Right renal pelvis (tissue), 4 donors: ENCODE measurements at places on chromosomes 7 and 10.

DNA sequence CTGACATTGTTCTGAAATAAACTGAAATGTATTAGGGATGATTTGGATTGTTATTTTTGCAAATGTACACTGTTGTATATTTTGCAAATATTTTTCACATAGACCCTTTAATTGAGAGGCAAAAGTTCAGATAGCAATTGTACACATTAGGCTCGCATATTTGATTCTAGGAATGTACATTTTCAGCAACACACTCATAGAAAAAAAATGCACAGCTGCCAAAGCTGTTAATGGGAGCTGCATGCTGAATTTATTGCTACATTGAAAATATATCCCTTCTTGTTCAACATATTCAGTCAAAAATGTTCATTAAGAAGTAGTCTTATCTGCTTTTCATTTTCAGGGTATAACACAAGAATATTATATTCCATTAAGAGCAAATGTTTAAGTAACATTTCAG, 512.9 kb downstream of the ATRNL1 start:
- DNase-seq: no peak

- DNase-seq: no peak
Measured at GRCh38 chr7:20323595-20323994, 7.1 kb upstream of the ITGB8 start.

GRCh38 chr10:72886621-72887020, 6.9 kb upstream of the OIT3 start:
- no peak for DNase-seq

DNA sequence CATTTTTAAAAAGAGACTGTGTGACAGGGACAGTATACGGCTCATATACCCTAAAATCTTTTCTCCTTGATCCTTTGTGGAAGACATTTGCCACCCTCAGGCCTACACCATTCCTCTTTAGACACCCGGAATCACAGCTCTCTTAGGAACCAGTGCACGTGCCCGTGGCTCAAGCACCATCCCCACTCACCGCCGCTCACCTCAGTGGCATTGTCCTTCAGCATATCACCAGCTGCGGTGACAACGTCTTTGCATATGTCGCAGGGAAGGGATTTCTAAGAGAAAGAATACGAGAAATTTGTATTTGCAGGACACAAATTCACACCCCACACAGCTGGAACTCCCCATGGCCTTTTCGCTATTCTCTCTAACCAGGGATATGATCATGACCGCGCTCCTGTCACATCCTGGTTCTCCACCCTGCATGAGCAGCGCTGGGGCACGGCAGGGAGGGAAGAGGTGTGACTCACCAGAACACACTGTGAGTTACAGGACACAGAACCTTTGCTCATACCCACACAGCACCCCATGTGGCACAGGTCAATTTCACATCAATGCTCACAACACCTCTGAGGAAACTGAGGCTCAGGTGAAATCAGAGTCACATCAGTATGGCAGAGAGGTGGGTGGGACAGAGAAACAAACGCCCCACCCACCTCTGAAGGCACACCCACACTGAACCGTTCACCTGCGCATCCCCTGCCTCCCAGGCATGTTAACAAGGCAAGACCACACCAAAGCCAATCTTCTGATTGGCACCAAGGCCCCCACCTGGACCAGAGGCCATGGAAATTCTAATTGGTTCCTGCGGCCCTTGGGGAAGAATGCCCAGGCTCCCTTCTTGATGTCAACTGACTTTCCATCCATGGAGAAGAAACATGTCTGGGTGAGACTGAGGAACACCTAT, 19.2 kb downstream of the PSAP start:
- DNase-seq: no peak

DNA sequence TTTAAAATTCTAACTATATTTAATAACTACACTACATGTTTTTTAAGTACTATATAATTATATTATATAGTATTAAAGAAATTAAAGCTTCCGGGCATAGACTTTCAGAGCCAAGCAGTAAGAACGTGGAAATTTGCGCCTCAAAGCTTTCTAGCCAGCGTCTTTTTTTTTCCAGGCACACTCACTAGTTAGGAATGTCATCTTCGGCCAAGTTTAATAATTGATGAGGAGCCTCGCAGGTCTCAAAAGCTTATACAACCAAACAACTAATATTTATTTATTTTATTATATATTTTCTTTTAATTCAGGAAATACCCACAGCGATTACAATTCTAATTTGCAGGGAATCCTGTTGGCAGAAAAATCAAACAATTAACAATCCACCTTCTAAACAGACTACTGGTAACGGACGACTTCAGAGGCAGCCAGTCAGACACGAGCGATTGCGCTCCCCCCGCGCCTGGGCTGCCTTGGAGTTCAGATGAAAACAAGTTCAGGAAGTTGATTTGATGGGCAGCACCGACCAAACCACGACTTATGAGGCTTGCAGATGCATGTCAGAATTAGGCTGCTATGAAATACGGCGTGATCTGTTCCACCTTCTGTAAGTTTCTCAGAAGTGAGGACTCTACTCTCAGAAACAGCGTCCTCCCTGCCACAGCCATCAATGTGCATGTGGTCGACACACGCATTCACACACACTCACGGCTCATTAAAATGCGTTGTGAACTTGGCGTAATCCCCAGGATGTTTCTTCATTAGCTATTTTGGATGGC, 431.8 kb upstream of the MGMT start:
- DNase-seq: no peak

DNA sequence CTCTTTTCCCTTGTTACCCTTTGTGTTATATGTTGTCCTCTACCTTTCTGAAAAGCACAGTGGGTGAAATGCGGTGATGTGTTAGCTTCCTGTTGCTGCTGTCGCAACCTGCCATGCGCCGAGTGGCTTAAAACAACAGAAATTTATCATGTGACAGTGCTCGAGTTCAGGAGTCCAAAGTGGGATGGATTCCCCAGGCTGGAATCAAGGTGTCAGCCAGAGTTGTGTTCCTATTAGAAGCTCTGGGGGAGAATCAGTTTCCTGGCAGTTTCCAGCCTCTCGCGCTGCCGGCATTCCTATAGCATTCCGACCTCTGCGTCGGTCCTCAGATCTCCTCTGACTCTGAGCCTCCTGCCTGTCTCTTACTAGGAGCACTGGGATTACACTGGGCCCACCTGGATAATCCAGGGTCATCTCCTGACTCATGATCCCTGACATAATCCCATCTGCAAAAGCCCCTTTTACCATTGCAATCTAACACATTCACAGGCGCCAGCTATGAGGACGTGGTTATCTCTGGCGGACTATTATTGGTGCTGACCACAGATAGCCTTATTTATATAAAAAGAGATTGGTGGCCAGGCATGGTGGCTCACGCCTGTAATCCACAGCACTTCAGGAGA, 207.5 kb downstream of the CUX1 start:
- DNase-seq: no peak
